ENCODE measurements at places on chromosomes 12 and 14.

DNA sequence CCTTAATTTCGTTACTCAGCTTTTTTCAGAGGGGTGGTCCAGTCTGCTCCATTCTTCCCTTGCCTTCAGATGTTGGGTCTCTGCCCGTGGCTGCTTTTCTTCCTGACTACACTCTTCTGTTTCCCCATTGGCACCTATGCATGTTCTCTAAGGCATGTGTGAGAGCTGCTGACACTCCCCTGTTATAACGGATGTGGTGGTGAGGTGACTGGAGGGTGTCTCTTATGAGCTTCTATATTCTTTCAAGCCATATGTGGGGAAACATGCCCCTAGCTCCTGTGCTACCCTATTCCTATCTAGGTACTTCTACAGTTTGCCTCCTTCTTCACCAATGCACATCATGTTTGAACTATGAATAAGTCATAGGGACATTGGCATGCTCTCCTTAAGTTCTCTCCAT, 643.2 kb downstream of the RPL10L start:
- no peak for DNase-seq

DNA sequence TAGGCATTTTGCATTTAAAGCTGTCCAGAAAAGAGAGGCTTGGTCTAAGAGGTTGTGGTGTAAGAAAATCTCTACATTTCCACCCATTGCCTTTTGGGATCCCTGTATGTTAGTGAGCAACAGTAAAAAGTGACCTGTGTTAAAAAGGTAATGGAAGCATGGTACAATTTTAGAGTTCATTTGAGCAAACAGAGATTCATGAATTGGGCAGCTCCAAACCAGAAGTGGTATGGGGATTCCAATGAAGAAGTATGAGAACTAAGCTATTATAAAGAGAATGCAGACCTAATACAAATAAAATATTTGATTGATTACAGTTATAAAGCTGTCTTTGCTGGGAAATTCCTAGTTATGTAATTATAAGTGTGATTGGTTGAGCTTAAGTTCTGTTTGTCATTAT, 907.0 kb downstream of the DIO2 start:
- DNase-seq = no peak

GRCh38 chr14:63760014-63760413, 32.1 kb upstream of the SGPP1 start:
- no peak for DNase-seq

- DNase-seq = no peak
These were observed 163.0 kb upstream of the FOXG1 start for GRCh38 chr14:28603606-28604005.

GRCh38 chr12:51020448-51021182, 5.6 kb downstream of the SLC11A2 start:
- no peak for DNase-seq

DNA sequence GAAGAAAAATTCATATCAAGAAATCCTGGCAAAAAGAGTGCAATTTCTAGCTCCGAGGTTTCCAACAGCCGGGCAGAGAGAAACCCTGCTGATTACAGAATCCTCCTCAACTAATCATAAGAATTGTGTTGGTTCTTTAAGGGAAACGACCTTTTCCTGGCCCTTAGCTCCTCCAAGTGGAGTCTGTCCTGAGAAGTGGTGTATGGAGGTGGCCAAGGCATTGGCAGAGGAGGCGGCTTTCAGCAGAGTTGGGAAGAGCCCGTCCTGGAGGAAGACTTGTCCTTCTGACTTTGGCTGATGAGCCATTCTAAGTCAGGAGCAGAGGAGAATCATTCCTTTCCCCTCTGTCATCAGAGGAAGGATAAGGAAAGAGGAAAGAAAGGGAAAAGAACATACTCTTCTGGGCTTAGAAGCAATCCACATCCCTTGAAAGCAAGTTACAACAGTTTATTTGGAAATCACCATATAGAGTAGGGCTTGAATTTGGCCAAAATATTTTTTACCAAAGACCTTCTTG, 46.5 kb upstream of the PTCSC3 start:
- no peak for DNase-seq

DNA sequence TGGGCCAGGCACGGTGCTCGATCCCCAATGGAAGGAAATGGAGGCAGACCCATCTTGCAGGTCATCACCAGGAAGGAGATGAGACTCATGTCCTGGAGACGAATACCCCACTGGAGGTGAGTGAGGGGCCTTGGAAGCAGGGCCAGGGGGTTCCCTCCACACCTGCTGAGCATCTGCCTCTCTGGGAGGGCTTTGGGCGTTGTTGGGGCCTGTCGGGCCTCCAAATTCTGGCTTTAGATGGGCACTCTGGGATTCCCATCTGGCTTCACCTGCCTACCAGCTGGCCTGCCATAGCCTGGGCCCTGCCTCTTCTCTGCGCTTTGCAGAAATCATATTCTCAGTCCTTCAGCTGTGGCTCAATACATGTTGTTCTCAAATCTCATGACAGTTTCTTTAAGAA, 13.9 kb downstream of the RTL1 start:
- DNase-seq = no peak

- no peak for DNase-seq
These were observed 58.7 kb downstream of the FUT8 start for GRCh38 chr14:65471038-65471878.

- no peak for DNase-seq
These were observed 1.5 kb upstream of the TSPAN8 start for GRCh38 chr12:71159264-71159663.

GRCh38 chr12:98341026-98341425, 174.4 kb upstream of the TMPO start:
- no peak for DNase-seq

DNA sequence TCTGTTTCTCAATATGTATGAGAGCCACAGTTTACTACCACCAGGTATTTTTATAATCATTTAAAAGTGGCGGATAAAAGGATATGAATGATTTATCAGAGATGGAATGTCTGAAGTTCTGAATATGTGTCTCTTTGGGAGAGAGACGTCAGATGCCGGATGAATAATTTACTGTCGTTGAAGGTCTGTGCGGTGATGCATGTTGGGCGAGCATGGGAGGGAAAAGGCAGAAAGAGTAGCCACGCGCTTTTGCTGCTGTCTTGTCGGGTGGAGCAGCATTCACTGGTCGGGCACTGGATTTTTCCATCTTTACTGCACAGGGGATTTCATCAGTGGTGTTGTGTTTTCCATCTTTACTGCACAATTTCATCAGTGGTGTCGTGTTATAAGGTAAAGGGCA, 65.6 kb downstream of the SYNE2 start:
- DNase-seq = no peak

DNA sequence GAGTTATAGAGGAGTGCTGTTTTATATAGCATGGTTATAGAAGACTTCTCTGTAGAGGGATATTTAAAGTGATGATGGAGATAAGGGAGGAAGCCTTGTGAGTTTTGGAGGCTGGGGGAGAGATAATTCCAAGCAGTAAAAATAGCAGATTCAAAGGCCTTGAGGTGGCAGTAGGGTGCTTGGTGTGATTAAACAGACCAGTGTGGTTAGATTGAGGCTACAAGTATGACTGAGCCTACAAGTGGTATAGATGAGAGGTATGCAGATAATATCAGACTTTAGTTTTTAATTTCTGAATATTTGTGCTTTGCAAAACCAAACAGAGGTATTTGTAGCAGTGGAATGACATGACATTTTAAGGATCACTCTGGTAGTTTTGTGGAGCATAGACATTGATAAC, 20.3 kb downstream of the FANCM start:
- DNase-seq = no peak

GRCh38 chr12:26331960-26332359, 136.6 kb downstream of the SSPN start:
- no peak for DNase-seq

DNA sequence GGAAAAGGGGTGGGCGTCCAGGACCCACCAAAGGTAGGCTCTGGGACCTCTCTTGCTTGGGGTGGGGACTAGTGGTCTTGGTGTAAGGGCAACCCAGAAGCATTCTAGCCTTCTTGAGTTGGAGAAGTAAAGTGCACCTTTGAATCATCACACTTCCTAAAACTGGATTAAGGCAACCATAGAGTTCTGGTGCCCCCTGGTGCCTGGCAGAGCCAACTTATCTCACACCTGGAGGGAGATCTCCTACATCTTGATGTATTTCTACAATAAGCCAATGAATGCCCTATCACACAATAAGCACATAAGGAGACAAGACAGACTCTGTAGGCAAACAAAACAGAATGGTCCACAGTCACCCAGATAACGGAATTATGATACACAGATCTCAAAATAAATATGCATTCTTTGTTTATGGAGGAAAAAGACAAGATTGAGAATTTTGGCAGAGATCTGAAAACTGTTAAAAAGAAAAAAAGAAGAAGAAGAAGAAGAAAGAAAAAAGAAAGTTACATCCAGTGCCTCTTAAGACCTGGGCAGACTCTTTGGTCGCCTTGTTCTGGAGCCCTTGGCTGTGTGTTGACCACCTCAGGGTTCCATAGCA, 95.9 kb upstream of the PPP2R5C start:
- DNase-seq = no peak

GRCh38 chr14:72651081-72651480, 242.8 kb downstream of the DPF3 start:
- DNase-seq = no peak

- DNase-seq = no peak
These were observed 12.8 kb upstream of the HPD start for GRCh38 chr12:121871467-121871866.

GRCh38 chr12:124484526-124484953, 82.9 kb downstream of the NCOR2 start:
- no peak for DNase-seq

GRCh38 chr12:1634590-1635191, 5.7 kb downstream of the WNT5B start:
- DNase-seq = no peak

DNA sequence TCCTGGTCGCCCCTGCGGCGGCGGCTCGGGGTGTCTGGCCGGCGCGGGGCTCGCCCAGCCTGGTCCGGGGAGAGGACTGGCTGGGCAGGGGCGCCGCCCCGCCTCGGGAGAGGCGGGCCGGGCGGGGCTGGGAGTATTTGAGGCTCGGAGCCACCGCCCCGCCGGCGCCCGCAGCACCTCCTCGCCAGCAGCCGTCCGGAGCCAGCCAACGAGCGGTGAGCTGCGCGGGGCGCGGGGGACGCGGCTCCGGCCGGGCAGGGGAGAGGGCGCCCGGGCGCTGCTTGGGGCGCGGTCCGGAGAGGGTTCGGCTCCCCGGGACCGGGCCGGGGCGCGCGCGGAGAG, at the start of gene LGALS3:
TSS of gene LGALS3 (plus strand) at position 167 of the 342 bp plus-strand sequence. CDS start 8,122 bp downstream, outside the sequence.
- no peak for DNase-seq

DNA sequence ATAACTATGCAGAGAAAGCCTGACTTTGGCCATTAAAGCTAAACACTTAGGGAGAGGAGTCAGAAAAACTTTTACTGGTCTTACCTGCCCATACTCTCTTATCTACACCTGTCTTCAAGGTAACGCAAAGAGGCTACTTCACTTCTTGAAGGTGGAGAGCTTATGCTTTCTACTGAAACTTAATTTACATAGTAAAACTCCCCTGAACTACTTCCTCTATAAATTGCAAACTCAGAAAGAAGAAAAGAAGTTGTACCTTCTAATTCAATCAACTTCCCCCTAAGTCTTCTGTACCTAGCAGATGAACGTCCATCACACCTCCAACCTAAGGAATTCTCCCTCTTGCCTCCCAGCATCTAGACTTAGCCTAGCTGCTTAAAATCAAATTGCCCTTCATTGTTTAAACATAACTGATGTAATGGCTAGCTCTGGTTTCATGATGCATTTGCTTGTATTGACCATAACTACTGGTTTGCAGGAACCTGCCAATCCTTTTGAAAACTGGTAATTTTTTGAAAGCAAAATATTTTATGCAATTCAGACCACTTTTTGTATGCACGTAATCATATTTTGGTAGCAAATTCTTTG, 87.7 kb downstream of the STON2 start:
- no peak for DNase-seq

DNA sequence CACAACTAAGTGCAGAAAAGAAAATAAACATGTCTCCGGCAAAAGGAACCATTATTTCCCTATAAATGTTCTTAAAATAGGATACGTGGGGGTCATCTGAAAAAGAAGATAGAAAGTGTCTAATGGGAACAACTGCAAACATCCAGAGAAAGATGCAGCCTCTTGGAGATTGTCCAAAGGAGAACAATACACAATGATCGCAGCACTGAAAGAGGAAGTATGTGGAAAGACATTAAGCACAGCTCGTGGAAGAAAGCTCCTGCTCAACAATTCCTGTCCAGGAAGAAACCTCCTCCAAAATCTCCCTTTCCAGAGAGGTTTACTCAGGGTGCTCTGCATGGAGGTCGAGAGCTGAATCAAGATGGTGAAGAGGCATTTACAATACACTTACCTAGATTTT, 2.5 kb upstream of the LALBA start:
- no peak for DNase-seq

GRCh38 chr12:27277846-27278260, 33.8 kb downstream of the STK38L start:
- no peak for DNase-seq

GRCh38 chr14:44989497-44990440, 27.8 kb downstream of the TOGARAM1 start:
- DNase-seq = no peak

DNA sequence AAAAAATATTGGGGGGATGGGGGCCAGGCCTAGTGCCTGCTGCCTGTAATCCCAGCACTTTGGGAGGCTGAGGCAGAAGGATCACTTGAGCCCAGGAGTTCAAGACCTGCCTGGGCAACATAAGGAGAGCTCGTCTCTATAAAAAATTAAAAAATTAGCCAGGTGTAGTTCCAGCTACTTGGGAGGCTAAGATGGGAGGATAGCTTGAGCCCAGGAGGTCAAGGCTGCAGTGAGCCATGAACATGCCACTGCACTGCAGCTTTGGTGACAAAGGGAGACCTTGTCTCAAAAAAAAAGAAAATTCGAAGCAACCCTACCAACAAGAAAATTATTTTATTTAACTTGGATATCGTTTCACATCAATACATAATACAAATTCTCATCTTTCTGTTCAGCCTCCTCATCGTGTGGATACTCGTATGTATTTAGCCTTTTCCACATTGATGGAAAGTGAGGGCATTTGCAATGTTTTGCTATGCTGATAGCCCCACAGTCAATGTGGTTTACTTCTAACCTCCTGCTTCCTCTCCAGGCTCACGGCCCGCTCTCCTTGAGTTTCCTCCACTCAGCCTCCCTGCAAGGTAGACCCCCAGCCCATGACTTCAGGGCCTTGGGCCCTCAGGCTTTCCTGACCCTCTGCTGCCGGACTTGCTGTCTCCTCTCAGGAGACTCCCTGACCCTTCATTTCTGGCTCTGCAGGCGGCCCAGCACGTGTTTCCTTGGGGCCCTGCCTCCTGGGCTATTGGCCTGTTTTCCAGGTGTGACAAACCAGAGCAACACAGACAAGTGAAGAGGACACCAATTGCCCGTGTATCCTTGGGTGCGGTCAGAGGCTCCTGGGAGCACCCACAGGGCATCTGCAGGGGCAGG, 54.8 kb downstream of the NFKBIA start:
- DNase-seq = no peak

DNA sequence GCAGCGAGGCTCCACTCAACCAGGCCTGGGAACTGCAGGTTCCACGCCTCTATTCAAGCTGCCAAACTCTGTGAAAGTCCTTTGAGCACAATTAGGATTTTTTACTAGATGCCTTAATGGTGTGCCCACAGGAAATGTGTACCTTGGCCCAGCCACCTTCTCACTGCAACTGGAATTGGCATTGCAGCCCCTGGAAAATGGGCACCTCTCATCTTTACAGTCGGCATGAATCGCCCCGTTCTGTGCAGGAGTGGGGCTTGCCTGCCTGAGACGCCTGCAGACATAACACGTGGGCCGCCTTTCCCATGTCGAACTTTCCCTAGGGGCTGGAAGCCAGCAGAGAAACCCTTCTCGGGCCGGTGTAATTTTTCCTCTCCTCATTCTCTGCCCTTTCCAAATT, 42.0 kb upstream of the ELK3 start:
- no peak for DNase-seq
